ENCODE measurements at places on chromosomes 1 and 21.

DNA sequence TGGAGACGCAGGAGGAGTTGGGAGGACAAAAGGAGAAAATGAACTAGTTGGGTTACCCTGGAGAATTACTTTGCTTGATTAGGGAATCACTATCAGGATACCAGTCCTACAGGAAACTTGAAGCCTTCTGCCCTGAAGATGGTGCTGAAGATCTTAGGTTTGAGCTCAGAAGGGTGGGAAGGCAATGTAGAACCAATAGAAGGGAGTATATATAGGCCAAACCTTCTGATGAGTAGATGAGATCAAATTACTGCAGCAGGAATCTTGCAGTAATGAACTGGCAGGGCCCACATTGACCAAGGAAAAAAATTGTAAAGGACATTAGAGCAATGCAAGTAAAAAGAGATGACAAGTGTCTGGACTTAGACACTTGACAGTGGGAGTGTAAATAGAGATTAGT, 116.3 kb upstream of the CACYBP start:
- peak; percentile 50 for DNase-seq

GRCh38 chr1:162835157-162835899, 25.6 kb downstream of the CCDC190 start:
- DNase-seq = no peak

GRCh38 chr1:41317361-41317760, 43.9 kb upstream of the FOXO6 start:
- no peak for DNase-seq

- no peak for DNase-seq
These were observed 44.0 kb downstream of the LYST start for GRCh38 chr1:235822685-235823084.

- DNase-seq = peak; percentile 86
These were observed 5.5 kb upstream of the RNF223 start for GRCh38 chr1:1079408-1080121.

DNA sequence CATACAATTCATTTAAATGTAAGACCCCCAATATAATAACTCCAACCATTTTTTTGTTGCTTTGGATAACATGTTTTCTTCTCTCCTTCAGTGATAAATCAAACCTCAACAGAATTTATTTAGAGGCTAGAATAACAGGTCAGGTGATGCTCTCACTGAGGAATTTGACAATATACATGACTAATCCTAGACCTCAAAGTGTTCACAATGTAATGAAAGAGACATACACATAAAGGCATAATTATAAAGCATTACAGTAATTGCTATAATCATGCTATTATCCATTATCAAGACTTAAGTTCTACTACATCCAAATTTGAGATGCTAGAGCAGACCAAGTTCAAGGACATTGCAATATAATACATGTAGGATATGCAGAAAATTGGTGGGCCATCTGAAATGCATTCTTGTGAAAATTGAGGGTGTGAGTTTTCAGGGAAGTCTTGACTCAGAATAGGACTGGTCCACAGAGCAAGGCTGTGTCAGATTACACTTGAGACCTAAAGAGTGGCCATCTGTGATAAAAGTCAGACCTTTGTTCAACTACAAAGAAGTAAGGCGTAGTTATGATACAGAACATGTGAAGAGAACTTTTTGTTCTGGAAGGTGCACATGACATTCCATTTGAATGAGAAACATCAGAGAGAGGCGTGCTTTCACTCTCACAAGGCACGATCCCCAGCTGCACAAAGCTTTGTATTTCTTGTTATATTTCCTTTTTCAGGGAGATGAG, 45.5 kb downstream of the UTP25 start:
- no peak for DNase-seq

GRCh38 chr21:30058928-30059327, 107.7 kb downstream of the CLDN17 start:
- no peak for DNase-seq

DNA sequence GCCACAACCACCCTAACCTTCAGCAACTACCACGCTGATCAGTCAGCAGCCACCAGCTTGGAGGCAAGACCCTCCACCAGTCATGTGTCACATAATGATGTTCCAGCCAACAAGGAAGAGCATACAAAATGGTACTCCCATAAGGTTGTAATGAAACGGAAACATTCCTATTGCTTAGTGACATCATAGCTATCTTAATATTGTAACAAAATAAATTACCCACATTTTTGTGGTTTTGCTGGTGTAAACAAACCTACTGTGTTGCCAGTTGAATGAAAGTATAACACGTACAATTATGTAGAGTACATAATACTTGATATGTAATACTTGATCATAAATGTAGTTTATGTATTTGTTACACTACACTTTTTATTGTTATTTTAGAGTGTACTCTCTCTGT, 1363.2 kb upstream of the ADGRL4 start:
- no peak for DNase-seq

DNA sequence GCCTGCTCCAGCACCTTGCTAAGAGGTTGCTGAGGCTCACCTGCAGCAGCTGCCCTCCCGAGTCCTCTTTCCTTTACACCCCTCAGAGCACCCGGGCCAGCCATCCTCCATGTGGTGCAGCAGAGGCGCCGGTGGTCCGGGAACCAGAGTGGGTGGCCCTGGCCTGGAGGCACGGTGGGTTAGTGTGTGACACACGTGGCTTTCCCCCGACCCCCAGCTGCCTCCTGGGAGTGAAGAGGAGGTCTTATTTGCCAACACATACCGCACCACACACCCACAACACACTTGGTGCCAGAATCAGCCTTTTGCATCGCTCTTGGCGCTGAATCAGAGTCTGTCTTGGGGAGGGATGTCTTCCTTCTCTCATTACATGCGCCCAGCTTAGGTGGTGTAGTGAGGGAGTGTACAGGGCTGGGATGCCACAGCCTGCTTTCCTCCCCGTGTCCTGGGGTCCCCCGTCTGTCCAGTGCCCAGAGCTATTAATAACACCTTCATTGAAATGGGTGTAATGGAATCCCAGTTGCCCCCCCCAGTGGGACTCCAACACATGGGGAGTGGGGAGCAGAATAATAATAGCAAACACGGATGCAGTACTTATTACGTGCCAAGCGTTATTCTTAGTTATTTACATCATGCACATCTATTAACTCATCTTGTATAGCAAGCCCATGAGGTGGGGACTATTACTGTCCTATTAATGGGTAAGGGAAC, 38.2 kb downstream of the MAPKAPK2 start:
- DNase-seq = no peak

DNA sequence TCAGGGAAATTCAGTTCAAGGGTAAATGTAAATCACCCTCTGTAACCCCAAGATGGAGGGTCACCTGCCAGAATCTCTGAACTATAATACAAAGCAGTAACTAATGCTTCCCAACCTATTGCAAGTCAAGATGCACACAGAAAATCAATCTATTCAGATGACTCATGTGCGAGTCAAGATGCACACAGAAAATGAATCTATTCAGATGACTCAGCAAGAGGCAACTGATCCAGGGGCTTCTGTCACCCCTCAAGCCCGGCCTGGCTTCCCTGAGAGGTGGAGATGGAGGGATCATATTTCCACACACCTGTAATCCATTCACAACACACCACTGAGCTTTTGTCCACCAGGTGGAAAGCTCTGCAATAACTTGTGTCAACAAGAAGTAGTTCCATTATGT, 17.4 kb upstream of the HIVEP3 start:
- peak; percentile 11 for DNase-seq

GRCh38 chr1:10424034-10424433, 6.2 kb upstream of the CENPS start:
- no peak for DNase-seq

DNA sequence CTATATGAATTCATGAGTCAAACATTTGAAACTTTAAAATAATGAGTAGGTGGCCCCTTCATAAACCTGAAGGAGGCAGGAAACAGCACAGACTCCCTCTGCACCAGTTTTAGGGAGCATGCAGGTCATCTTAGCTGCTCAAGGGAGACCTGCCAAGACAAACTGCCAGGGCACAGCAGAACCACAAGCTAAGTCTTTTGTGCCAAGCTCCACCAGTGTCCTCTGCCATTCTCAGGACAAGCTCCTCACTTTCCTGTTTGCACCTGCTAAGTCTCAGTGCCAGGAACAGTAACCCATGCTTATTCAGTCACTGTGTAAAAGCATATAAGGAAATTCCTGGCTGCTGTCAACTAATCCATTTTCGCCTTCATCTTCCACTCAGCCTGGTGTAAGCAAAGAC, 368.9 kb downstream of the SEC16B start:
- no peak for DNase-seq

GRCh38 chr1:76473591-76473990, 393.7 kb upstream of the ST6GALNAC5 start:
- no peak for DNase-seq

Data from HT-29 (cell line).